ENCODE measurements at places on chromosomes 1 and 21.

- no peak for DNase-seq
Observed at GRCh38 chr21:45895778-45896370, 85.7 kb upstream of the COL6A1 start.

DNA sequence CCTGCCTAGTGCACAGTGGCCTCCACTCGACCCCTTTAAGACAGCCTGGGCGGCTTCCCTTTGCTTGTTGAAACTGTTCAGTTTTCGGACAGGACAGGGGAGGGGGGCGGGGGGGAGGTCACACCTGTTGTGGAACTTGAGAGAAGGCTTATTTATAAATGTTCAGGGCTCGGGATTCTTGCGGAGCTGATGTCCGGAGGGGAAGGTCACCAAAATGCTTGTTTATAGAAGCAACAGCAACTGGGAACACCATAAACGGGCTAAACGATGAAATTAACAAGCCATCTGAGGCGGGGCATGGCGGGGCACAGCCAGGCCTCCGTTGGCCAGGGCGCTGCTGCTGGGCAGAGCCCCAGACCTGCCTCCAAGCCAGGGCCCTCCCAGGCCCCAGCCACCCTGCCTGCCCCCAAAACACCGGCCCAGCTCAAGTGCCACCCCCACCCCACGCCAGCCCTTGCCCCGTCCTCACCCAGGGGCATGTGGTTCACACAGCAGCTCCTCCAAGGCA lies 59.8 kb upstream of the CASZ1 start:
- DNase-seq: no peak

GRCh38 chr1:71908303-71908702 lies 374.0 kb downstream of the NEGR1 start:
- DNase-seq: no peak

- DNase-seq: no peak
Observed at GRCh38 chr1:191634801-191635508, 523.3 kb upstream of the RGS18 start.

- DNase-seq: no peak
Observed at GRCh38 chr1:11787251-11787803, 18.4 kb downstream of the MTHFR start.

GRCh38 chr1:29519108-29519787 lies 282.9 kb downstream of the PTPRU start:
- DNase-seq: no peak

GRCh38 chr1:63268876-63269275 lies 53.5 kb upstream of the FOXD3 start:
- DNase-seq: no peak

- DNase-seq: no peak
Observed at GRCh38 chr1:116409751-116410191, 36.7 kb downstream of the ATP1A1 start.

- DNase-seq: no peak
Observed at GRCh38 chr1:218759795-218760194, 413.9 kb upstream of the LYPLAL1 start.

DNA sequence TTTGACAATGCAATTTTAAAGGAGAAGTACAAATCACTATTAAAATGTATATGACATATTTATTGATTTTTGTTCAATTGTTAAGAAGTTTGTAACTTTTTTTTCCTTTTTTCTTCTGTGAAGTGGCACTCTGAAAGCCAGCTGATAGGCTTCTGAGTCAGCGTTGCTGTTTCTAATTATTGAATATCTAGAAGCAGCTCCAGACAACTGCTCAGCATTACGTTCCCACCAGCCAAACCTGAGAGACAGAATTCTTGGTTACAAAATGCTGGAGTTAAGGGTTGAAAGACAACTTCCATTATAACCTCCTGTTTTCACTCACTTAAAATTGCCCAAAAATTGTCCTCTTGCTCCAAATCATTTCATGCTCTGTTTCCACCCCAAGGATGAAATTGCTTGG lies 31.4 kb upstream of the LMX1A start:
- DNase-seq: no peak

Data from NCI-H1092 (cell line).